Stimulated activated CD8-positive, alpha-beta memory T cell treated with anti-CD3 and anti-CD28 coated beads, Interleukin-15, amount 100 ng/mL, for 1 hour (primary cell): ENCODE measurements at places on chromosomes 4 and X.

GRCh38 chrX:16566571-16566970 lies 83.4 kb upstream of the S100G start:
- no peak for DNase-seq

DNA sequence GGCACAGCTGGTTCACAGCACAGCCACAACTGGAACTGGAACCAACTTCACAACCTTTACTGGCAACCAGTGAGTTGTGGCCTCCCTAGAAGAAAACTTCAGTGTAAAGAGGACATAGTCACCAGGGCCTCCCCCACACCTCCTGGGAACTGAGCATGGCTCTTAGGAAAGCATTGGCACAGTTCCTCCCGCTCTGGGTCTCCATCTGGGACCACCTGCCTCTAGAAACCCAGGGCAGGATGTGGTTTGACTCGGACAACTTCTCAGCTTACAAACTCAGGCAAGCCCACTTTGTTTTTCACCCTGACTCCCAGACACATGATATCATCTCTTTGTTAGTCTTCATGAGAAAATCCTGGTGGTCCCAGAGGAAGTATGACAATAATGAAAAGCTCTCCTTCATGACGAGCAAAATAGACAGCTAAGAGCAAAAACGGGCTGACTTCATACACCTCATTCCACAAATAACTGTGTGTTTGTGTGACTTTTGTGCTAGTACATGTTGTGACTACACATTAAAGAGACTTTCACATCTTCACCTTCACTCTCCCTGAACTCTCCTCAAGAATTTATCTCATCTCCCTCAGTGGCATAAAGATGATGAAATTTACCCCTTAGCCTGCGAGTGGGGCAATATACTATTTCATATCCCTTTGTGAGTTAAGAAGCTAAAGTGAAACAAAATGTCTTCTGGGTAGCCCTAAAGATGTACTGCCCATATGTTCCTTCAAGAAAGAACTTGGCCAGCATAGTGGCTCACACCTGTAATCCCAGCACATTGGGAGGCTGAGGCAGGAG lies 75.4 kb downstream of the SH3KBP1 start:
- no peak for DNase-seq

- DNase-seq: no peak
These were observed 22.8 kb upstream of the ARHGAP24 start for GRCh38 chr4:85452058-85452731.

DNA sequence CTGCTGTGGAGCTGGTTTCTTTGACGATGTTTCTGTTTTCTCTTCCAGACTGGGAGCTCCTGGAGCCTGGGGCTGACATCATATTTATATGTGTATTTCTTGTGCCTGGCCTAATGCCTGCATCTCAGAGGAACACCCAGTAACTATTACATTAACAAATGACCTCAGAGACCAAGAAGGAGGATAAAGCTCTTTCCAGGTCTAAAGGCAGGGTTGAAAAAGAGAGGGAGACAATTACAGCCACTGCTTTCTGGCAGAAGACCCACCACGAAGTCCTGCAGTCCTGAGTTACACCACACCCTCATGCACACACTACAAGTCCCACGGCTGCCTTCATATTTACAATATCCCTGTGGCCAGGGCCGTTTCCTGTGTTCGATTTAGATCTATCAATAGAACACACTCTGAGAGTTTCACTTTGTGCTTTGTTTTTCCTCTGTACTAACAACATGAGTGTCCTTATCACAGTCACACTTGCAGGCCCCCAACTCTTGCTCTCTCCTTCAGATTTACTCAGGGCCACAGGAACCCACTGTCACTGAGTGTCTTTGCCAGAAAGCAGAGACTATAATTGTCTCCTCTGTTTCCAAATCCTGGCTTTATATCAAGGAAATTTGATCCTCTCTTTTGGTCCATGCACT lies 535.5 kb downstream of the MID1IP1 start:
- no peak for DNase-seq

DNA sequence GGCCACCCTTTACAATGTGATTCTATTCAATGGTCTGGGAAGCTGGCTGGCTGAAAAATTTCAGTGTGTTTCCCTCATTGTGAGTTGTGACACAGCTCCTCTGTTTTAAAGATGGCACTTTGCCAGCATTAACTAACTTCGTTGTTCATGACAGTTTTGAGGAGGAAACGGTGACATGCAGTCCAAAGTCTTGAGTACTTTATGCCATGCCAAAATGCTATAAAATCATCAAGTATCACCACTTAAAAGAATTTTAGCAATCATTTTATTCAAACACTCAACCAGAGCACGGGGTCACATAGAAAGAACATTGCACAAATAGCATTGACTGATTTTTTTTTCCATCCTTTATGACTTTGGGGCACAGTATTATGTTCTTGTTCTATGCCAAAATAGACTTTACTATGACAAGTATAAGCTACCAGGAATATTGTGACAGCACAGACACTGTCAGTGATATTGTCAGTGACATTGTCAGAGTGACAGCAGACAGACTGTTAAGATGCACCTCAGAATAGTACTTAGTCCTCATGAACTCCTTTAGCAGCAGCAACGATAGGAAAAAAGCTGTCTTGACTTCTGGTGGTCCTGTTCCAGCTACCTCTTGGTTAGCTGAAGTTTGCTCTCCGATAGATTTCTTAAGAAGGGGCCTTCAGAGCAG lies 46.7 kb downstream of the CXCL13 start:
- no peak for DNase-seq

DNA sequence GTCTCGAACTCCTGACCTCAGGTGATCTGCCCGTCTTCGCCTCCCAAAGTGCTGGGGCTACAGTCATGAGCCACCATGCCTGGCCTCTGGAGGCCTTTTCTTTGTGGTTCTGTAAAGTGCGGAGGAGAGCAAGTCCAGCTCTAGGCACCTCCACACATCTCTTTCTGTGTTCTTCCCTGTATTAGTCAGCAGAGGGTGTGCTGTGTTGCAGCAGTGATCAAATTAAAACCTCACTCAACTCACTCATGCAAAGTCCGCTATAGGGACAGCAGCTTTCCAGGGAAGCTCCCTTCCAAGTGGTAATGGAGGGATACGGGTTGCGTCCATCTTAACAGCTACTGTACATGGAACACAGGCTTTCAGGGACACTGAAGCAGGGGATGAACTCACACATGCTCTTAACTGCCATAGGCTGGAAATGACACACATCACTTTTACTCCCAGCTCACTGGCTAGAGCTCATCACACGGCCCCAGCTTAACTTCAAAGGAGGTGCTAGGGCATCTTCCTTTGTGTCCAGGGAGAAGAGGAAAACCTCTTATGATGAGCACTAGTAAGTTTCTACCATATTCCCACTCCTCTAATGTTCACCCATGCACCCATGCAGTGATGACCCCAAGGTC lies 36.0 kb upstream of the CCNG2 start:
- no peak for DNase-seq

DNA sequence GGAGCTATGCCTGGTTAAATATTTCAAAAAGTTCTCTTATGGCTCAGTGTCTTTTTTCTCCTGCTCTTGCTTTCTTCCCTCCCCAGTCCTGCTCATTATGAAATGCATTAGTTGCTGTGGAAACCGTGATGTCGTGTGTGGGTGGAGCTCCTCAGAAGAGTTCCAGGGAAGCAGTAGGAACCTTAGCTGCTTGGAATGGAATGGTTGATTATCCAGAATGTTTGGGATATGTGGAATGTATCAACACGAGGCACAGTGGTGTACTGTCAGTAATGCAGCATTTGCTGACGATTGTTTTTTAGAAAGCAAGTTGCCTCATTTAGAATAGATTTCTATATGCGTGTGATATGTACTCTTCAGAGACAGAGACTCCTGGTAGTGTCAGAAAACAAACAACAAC lies 333.2 kb downstream of the ARHGAP10 start:
- DNase-seq: no peak
